ENCODE measurements at places on chromosomes 3 and 15.

DNA sequence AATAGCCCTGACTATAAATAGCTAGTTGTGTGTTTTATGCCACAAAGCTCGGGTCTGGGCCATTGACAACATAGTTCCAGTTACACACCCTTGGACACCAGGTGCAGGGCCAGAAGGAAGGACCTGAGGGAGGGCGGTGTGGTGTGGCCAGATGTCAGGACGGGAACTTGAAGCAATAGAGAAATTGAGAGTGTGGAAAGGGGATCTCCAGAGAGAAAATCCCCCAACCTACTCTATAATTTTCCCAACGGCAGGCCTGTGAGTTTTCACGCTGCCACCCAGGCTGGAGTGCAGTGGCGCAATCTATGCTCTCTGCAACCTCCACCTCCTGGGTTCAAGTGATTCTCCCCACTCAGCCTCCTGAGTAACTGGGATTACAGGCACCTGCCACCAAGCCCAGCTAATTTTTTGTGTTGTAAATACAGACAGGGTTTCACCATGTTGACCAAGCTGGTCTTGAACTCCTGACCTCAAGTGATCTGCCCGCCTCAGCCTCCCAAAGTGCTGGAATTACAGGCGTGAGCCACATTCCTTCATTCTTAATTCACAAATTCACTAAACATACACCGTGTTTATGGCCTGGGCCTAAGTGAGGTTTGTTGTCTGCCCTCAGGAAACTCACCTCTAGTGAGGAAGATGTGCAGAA lies 70.8 kb upstream of the KLF13 start:
- no peak for ATAC-seq

DNA sequence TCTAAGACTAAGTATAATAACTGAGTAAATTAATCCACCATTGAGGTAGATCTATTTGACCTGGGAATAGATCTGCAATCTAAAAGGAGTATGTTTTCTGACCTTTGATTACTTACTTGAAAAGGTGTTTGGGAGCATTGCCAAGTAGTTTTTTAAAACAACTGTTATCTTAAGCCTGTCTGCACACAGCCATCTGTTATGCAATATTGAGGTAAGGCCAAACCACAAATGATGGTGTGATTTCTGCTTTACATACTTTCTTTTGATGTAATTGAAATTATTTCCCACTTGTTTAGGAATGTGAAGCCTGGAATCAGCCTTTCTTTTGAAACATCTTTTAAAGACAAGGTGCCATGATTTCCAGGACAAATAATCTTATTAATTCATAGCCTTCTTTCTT lies 274.0 kb downstream of the BBX start:
- ATAC-seq: no peak

DNA sequence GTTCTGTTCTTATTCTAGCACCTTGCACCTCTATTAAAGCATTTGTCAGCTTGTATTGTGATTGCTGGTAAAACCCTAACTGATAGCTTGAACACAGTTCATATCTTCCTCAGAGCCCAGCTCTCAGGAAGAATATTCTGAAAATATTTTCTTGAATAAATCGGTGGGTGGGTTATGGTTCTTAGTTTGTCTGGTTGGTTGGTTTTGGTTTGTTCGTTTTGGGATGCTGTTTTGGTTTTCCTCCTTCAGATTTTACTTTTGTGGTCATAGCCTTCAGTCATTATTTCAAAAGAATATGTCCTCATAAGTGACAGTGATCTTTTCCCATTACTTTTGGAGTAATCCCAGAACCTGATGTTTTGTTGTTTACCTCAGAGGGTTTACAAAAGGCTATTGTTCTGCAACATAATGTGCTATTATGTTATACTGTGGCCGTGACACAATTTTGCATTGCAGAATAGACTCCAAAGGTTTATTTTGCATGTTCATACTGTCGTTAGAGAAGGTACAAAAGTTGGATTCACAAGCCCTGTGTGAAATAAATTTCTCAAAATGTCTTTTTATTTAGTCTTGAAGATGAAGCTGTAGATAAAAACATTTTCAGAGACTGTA lies 2.7 kb upstream of the TMEM87A start:
- ATAC-seq: no peak

DNA sequence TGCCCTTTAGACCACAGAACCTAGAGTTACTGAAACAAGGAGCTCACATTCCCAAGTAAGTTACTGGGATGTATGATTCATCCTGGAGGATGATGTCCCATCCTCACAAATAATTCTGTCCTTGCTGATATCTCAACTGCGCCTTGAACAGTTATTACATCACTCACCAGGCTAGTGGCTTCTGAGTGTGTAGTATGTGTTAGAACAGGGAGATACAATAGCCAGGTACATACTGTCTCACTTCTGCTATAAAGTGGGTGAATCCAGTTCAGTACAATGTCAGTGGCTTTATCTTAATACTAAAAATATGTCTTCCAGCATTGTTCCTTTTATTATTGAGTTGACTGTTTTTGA lies 483.2 kb upstream of the FRG2C start:
- ATAC-seq: no peak
